ENCODE measurements at places on chromosomes 1 and 21.

DNA sequence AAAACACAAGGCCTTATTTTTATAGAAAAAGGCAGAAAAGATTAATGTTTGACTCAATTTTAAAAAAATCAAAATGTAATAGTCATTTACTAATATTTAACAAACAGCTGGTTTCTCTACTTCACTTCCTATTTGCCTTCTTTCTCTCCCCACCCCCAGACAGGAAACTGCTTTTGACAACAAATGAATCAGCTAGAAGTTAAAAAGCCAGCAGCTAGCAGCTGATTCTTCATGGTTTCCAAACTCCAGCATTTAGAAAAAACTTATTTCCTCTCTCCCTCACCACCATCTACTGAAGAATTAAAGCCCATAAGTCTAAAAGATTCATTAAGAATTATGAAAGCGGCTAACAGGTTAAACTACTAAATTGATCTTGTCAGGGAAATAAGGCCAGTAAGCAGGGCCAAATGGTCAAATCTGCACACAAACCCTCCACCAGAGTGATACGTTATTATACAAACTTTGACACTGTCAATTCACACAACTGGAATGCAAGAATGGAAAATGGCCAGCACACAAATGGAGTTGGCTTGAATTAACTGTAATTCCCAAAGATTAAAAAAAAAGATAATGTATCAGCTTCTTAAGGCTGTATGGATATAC lies 4.0 kb downstream of the WDR26 start:
- no peak for DNase-seq

- DNase-seq, result no peak
Observed at GRCh38 chr1:190029441-190029840, 448.2 kb downstream of the BRINP3 start.

GRCh38 chr1:84632673-84633434 lies 57.4 kb downstream of the SSX2IP start:
- no peak for DNase-seq

DNA sequence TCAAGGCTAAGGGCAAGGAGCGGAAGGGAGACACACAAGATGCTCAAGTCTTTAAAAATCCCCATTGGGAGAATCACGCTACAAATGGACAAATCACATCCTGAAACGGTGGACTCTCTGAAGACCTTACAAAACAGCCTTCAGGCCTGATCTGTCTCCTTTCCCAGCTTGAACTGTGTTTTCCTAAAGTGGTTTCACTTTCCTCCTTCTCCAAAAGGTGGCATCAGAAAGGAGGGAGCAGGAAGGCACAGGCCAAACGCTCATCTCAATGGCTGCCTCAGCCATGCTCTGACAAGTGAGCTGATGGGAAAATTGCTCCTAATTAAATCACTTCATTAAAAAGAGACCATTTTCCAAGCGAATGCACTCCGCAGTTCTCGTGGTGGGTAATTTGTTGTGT lies 47.7 kb downstream of the UTP25 start:
- no peak for DNase-seq

DNA sequence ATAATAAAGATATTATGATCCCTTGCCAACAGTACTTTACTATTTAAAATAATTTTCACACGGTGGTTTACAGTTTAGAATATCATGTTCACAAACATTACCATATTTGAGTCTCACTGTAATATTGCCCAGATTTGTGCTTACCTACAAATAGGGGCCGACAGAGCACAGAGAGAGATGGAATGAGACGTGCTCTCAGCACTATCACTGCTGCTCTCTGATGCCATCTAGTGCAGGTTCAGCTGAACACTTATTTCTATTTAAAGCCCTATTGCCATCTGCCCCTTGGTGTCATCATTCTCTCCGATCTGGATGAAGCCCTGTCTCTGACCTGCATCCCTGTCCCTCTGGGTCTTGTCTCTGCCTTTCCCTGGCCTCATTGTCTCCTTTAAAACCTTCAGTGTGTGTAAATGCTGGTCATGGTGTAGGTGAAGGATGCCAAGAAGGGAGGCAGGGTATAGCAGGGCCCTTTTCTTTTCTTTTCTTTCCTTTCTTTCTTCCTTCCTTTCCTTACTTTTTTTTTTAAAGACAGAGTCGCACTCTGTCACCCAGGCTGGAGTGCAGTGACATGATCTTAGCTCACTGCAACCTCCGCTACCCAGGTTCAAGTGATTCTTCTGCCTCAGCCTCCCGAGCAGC lies 6.9 kb upstream of the GPATCH4 start:
- DNase-seq, result no peak

DNA sequence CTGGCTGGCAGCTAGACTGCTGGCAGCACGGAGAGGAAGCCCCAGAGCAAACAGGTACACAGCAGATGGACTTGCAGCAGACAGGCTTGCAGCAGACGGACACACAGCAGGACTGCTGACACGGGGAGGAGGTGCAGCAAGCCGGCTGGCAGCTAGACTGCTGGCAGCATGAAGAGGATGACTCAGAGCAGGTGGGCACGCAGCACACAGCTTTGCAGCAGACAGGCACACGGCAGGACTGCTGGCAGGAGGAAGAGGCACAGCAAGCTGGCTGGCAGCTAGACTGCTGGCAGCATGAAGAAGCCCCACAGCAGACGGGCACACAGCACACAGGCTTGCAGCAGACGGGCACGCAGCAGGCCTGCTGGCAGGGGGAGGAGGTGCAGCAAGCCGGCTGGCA lies 498 bp downstream of the KRTAP10-2 start:
- no peak for DNase-seq

DNA sequence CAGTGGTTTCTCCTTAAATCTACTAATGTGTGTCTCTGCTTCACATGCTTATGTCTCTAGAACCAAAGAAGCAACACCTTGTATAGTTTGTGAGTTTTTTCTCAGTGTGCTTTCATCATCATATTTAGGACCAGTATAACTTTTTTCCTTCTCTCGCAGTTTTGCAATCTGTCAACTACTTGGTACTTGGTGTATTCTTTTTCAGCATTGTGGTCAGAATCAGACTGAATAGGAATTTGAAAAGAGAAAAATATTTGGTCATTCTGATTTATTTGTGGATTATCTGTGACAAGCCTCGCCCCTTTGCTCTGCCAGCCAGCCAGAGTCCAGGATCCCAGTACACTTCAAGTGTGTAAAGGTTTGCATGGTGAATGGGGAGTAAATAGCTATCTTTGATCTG lies 122.3 kb downstream of the C1orf21 start:
- no peak for DNase-seq

DNA sequence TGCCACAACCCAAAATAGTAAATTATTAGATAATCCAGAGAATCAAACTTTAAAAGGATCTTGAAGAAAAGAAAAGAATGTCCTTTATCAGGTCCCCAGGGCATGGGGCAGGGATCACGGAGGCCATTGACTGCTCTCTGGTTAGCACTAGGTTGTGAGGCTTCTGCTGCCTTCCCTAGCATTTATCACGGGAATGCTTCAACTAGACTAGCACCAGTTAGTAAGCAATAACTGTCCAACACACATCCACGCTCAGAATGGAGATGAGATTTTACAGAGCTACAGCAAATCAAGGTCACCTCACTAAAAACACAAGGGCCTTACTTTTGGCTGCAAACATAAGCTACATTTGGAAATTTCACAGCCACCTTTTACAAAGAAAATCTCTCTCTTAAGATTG lies 304.0 kb downstream of the NFIA start:
- DNase-seq, result no peak

DNA sequence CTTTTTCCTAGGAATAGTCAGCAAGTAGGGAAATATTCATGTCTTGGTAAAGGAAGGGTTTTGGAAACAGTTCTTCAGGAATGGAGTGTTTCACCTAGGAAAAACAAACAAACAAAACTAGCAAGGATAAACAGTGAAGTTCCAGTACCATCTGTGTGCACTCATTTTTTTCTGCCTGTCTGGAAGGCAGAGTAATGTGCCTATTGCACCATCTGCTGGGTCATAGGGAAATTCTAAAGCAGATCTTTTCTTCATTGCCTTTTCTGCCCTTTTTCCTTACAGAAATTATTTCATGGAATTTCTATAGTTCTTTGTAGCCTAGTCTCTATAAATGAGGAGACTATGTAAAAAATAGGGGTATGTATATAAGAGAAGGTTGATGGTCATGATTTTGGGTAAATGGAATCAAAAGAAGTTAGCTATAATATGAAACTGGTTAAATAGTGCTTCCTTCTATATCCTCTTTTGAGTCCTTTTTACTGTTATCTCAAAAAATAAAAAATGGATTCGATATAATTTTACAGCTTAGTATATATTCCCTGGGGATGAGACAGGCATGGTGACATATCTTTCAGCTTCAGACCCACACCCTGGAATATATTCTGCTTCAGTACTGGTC lies 3.4 kb upstream of the HRNR start:
- DNase-seq, result no peak

DNA sequence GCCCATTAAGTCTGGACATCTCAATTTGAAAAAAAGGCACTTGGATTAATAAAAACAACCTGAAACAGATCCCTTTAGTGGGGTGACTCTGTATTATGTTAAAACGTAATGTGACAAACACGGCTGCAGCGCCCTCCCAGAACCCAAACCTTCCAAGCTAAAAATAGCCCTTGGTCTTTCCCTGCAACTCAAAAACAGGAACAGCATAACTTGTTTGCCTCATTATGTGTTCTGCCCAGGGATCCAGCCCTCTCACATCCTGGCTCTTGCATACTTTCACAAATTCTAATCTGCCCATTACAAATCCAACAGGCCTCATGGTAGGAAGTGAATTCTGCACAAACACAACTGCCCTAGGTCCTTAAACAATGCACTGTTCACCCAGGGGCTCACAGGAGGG lies 94.7 kb upstream of the GADD45A start:
- no peak for DNase-seq

- no peak for DNase-seq
Observed at GRCh38 chr1:44239961-44240371, 26.7 kb downstream of the DMAP1 start.

DNA sequence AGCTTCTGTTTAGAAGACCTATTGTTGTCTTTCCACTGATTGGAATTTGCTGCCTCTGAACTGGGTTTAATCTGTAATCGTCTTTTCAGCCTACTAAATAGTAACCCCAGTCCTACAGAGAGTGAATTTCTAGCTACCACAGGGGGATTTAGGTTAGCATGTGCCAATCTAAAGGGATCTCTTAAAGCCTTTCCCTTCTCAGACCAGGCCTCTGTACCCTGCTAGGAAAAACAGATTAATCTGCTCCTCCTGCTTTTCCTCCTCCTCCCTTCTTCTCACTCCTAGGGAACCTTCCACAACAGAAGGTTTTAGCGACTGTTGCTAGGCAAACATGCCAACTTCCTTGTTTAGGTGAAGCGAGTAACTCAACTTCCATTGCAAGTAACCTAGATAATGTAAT lies 1.3 kb upstream of the RC3H1 start:
- DNase-seq, result no peak

GRCh38 chr1:234206651-234207284 lies 166.5 kb upstream of the COA6 start:
- no peak for DNase-seq

DNA sequence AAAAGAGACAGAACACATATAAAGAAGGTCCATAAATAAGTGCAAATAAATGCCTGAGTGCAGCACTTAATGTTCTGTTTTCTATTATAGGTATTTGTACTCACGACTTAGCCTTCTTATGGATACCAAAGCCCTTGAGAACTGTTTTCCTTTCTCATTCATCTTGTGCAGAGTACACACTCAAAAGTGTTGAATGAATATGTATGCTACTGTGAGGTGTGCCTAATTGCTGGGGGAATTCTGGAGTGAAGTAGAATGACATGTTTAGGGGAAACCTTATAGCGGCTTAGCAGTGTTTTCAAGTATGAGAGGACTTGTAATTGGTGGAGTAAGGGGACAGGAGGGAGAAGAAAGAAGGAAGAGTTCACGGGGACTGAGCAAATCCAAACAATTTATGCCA lies 157.6 kb downstream of the CACNA1E start:
- DNase-seq, result no peak

GRCh38 chr1:227793079-227793947 lies 22.2 kb upstream of the PRSS38 start:
- no peak for DNase-seq

DNA sequence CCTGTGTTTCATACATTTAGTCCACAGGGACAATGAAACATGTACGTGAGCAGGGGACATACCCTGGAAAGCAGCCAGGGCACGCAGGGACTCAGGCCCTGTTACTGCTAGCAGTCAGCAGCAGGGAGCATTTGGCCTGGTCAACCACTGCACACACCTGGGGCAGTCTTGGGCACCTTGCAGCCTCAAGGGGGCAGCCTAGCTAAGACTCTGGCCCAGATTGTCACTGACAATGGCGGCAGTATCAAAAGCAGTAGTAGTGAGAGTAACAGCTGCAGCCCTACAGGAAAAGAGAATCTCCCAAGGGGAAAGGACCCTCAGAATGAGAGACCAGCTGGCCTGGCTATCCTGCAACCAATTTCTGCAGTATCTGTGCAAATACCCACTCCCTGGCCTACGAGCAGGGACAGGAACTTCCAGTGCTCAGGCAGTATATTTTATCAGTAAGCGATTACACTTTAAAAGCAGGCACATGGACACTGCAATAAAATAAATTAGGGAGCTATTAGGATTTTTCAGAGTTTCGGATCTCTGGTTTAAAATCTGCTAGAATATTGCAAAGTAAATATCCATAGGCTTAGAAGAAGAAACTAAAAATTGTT lies 475.6 kb downstream of the LTN1 start:
- no peak for DNase-seq

- no peak for DNase-seq
Observed at GRCh38 chr1:100597061-100597741, 59.3 kb downstream of the GPR88 start.

GRCh38 chr1:236338096-236338495 lies 56.0 kb upstream of the EDARADD start:
- DNase-seq, result no peak

DNA sequence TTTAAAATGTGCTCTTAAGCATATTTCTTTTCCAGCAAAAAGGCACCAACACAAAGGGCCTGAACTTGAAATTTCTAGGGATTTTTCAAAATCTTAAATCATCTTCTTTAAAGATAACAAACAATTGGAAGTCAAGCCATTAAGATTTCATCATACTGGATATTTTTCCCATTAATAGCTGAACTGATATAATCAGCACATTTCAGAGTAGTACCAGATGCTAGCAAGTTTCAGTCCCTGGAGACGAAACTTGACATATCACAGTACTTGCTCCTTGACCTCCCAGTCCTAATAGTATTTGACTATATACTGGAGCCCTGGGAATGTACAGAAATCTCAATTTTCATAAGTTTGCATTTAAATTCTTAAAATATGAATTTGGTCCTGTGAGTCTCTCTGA lies 10.2 kb upstream of the CDC7 start:
- no peak for DNase-seq

DNA sequence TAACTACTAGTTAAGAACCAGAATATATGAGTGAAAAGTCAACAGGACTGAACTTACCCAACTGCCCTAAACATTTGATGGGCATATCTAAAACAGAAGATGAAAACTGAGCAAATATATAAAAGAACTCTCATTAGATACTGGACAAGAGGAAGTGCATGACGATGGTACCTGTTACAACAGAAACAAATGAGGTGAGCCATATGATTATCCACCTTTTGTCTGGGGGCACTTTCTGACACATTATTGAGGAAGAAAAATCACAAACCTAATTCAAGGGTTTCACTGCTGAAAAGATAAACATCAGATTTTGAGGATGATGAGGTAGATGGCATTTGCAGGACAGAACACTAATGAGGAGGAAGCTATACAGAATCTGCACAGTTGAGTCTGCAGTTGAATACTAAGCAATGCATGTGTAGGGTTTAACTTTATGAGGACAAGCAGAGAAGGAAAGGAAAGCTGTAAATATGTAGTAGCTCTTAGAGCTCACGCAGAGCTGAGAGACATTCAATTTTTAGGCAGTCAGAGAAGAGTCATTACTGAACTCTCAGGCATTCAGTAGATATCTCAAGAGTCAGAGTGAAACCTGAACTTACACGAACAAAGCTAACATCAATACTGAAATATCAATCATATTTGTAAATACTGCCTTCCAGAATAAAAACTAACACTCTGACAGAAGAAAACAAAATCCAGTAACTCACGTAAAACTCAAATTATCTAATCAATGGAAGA lies 262.1 kb downstream of the AKT3 start:
- DNase-seq, result no peak
